ENCODE measurements at places on chromosomes 6 and 20.

DNA sequence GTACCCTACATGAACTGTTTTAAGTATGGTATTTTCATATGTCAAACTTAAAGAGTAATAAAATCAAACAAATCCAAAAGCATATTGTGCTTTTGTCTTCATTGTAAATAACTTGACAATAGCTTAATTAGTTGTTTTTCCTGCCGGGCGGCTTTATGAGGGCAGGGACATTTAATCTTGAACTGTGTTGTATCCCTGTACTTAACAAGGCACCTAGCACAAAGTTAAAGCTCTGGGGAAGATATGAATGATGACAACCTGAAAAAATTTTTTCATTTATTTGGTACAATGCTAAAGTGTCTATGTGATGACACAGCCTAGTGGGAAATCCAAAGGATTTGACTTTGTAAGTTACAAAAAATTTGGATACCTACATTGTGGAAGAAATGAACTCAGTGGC, 502 bp upstream of the HACE1 start:
- DNase-seq: no peak

DNA sequence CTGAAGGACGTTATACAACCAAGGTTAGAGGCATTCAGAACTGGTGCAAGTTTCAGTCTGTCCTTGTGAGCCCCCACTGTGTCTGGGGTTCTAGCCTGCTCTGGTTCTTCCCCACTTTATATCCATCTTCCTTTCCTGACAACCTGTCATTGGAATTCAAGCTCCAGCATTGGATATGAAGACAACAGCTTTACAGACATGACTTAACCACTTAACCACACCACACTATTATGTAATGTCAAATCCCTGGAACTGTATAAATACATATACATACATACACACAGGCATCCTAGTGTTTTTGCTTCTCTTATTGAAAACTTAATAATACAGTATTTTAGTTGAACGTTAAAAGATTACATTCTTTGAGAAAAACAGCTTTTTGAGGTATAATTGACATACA, 217.9 kb upstream of the SGK1 start:
- DNase-seq: no peak

- no peak for DNase-seq
Observed at GRCh38 chr6:127267646-127268625, 1.3 kb downstream of the RNF146 start.

DNA sequence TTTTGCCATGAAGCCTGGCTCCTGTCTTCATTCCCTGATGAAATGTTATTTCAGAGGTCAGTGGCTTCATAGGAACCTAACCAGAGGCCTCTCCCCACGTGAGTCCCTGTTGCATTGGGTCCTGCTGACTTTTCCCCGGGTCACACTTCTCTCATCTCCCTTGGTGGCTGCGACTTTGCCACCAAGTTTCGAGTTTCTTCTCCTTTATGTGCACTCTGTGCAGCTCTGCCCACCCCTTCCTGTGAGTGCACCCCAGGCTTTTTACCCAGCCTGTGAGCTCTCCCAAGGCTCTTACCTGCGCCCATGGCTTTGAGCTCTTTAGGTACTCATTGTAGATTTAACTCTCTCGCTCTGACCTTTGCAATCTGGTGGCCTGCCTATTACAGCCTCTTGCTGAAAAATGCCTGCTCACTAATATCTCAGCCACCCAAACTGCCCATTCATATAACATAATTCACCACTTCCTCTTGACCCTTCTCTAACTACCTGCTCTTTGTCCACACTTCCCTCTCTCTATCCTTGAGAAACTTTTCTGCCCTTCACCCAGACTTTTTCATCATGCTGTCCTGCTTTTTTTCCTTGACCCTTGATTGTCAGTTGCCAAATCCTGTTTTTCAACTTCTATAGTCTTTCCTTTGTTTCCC, 105.9 kb downstream of the SASH1 start:
- DNase-seq: no peak

DNA sequence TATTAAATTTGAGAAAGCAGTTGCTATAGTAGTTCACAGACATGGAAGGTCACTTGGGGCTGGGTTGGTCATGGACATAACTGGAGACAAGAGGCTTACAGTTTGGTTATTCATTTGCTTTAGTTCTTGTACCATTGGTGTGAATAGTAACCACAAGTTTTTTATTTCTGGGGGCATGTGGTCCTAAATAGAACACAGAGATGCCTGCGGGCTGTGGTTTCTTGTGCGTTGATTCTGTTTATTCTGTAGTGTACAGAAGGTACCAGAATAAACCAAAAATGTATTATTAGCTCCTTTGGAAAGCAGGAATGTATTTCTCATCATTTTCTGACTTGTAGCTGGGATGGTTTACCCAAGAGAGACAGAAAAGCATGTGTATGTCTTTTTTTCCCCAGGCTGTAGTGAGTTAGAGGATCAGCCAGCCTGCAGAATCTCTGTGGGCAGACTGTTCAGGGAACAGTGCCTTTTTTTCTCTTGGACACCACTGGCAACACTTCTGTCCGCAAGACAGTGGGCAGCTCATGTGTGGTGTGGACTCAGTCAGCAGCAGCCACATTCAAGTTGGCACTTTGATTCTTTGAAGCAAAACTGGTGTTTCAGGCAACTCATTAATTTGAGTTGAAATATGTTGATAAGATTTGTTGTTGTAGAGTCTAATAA, 122.1 kb downstream of the LRRC1 start:
- no peak for DNase-seq

DNA sequence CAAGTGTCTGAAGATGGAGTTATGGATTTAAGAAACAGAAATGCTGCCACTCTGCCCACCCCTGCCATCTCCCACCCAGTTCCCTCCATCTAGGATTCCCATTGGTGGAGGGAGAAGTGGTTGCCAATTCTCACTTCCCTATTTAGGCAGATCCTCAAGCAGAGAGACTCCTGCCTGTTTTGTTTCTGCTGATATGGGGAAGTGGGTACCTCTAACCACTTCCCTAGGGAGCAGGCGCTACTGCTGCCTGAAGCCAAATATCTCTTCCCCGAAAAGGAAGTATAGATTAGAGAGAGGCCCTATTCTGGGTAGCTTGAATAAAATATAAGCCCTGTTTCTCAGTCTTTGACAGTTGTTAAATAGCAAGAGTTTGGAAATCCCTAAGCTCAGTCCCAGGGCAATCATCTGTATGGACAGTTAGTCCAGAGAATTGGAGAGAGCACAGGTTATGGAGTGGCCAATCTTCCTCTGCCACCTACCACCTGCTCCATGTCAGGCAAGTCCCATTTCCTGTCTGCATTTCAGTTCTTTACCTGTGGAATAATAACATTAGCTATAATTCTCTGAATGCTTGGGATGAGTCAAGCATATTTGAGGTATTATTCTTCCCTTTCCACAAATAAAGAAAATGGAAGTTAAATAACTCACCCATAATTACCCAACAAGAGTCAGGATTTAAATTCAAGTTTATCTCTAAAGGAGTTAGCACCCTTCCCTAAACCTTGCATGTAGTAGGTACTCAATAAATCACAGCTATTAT, 2.6 kb upstream of the ADGB start:
- DNase-seq: no peak

GRCh38 chr20:62717933-62718332, 9.3 kb downstream of the NTSR1 start:
- DNase-seq: no peak

- DNase-seq: no peak
Observed at GRCh38 chr6:52964318-52964717, 30.8 kb downstream of the GSTA4 start.

DNA sequence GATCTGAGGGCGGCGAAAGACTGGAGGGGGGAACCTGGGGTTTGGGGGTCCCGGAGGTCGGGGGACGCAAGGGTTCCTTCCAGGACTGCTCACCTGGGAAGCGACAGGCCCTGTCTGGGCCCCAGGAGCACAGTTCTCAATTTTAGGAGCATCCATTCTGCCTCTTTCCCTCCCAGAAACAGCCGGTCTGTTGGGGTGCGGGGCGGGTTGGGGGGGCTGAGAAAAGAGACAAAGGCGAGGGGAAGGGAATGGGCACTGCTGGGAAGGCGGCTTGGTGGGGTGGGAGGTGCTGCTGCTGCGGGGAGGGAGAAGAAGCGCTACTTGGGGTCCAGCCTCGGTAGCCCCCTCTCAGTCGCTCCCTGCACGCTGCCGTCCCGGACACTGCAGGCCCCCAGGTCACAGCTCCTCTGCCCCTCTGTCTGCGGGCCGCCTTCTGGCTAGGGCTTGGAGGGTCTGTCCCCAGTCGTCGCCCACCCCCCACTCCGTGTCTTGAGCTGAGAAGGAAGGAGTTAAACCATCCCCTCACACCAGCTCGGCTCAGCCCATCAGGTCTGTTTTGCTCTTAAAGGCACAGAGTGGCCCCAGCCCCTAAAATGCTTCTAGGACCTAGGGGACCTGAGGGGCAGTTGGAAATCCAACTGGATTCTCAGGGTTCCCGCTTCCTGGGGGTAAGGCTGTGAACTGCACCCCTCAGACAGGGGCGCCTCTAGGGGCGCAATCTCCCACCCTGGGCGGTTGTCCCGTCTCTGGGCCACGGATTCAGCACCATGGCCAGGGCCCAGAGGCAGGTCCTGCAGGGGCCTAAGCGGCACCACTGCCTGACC, 690 bp downstream of the GDAP1L1 start:
- no peak for DNase-seq

GRCh38 chr6:55069132-55069781, 105.1 kb upstream of the HCRTR2 start:
- DNase-seq: peak; percentile 23

GRCh38 chr6:160960839-160961238, 30.7 kb upstream of the MAP3K4 start:
- no peak for DNase-seq

DNA sequence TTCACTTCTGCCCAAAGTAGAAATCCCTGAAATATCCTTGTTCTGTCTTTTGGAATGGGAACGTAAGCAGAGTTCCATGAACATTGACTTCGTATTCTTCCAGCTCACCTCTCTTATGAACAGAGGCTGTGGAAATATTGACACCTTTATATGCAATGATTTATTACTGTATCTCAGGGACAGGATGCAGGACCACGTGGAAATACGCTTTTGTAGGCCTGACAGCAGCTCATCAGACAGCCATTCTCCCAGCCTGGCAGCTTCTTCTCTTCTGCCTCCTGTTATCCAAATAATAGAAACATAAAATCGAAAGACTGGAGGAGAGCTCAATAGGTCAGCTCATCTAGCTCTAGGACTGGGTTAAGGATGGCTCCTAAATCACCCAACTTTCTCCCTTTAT, 106.2 kb upstream of the DTNBP1 start:
- DNase-seq: no peak

DNA sequence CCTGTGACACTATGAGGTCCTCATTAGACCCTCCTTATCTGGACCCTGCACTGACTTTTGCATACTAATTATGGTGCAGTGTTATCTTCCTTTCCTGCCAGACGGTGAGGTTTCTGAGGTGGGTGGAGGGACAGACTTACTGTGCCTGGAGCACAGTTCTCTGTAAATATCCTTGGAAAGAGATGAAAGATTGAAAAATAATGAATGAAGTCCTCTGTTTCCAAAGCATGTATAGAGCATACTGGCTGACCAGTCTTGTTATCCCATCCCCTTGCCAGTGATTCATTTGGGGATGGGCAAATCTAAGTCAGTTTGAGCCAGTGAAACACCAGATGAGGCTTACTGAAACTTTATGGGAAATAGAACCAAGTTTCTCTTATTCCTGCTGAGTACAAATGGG, 152.6 kb upstream of the HDDC2 start:
- DNase-seq: no peak

GRCh38 chr6:31559958-31560696, 12.0 kb upstream of the LTA start:
- DNase-seq: no peak

DNA sequence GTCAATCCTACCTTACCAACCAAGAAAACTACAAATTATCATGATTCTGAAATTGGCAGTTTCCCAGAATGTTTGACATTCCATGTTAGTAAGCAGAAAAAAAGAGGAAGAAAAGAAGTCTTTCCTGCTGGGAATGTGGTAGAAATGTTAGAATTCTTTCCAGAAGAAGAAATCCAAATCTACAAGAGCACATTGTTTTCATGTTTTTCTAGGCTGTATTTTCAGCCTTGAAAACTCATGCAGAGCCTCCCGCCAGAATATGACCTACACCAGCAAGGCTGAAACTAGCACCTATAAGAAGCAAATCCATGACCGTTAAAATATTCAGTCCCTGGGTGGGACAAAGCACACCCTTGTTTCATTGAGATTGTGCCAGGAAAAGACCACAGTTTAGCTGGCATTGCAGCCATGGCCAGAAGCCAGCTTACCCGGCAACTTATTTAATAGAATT, 259.4 kb downstream of the GJA1 start:
- DNase-seq: no peak

DNA sequence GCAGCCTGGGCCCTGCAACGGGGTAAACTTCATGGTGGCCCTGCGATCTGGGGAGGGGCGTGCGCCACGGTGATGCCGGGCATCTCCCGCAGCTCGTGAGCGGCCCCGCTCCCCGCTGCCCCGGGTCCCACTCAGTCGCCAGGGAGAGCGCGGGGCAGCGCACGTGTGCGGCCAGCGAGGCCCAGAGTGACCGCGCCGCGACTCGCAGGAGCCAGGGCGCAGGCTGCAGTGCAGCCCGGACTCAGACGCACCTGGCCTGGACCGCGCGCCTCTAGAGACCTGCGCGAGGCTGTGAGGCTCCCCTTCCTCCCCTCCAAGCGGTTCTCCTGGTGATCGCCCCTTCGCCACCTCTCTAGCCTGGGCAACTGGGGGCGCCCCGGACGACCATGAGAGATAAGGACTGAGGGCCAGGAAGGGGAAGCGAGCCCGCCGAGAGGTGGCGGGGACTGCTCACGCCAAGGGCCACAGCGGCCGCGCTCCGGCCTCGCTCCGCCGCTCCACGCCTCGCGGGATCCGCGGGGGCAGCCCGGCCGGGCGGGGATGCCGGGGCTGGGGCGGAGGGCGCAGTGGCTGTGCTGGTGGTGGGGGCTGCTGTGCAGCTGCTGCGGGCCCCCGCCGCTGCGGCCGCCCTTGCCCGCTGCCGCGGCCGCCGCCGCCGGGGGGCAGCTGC, 652 bp downstream of the BMP6 start:
- no peak for DNase-seq

DNA sequence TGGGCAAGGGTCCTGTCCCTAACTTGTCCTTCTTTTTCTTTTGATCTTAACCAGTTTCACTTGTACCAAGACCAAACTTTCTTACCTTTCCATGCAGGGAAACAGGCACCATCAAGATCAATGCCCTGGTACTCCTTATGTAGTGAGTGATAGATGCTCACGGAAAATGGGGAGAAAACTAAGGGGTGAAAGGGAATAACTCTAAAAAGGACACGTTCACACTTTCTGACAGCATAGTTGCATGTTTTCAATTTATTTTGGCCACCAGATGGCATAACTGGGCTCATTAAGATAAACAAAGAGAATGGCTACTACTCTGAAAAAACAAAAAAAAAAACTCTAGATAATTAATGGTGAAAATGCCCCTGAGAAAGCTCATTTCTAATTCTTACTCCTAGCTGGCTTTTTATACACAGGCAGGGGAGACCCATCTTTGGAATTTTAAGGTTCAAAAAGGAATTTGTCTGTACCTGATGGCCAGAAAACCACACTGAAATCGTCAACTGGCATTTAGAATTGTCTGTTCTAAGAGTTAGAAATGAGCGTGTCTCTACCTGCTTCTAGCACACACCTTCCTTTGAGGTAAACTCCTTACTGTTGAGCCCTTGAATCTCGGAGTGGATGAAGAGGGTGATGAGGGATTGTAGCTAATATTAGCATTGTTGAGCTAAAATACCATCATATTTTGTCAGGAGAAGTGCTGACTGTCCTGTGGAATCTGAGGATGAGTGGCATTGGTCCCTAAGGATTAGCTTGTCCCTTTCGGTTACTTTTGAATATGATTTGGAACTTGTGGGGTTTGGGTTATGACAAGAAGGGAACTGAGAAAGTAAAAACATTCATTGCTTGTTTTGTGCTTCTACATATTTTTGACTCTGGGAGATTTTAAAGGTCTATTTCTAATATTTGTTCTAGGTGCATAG, 62.2 kb upstream of the DDR1 start:
- no peak for DNase-seq

Measured in AG04450 (cell line).